ENCODE measurements at places on chromosomes 7 and 10.

DNA sequence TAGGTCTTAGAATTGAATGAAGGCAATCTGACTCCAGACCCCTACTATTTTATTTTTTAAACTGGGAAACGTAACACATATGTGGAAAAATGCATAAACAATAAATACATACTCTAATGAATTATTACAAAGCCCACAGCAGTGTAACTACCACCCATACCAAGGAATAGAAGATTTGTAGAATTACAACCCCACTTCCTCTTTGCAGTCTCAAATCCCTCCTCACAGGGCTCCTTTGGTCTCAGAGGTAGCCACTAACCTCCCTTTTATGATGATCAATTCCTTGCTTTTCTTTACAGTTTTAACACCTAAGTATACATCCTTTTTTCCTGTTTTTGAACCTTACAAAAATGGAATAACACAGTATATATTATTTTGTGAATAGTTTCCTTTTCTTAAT is 6.7 kb upstream of the CCDC126 start:
- DNase-seq = no peak

DNA sequence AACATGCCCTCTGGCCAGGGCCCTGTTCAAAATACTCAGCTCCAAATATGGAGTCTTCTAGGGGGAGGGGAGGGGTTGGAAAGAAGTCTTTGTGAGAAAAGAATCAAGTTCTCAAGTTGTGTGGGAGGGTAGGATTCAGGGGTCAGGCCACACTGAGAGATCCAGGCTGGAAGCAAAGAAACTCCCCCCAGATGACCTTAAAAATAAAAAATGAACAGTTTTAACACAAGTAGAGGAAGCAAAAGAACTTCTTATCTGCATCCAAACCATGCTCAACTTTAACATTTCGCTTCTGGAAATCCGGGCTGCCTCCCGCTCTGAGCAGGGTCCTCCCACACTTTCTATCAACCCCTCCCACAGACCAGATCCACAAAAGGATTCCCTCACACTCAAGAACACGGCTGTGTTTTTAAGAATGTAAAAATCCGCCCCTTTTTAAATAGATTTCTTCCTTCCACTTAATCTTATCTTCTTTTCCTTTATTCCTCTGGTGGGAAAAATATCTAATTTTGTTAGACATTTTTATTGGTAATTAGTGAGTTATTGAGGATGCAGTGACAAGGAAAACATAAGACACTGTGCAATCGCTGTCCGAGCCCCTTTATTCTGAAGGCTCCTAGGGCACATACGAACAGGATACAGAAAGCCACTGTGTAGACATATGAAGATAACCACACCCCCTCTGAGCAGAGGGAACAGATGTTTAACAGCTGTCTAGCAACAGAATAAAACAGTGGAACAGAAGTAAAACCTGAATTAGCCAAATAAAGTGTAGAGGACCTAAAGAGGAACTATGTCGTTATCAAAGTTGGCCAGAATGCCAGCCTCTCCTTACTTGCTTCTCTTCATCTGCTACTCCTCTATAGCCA is 43.8 kb downstream of the CYTH3 start:
- no peak for DNase-seq

- DNase-seq = no peak
These were observed 762 bp downstream of the PON1 start for GRCh38 chr7:95323410-95324129.

DNA sequence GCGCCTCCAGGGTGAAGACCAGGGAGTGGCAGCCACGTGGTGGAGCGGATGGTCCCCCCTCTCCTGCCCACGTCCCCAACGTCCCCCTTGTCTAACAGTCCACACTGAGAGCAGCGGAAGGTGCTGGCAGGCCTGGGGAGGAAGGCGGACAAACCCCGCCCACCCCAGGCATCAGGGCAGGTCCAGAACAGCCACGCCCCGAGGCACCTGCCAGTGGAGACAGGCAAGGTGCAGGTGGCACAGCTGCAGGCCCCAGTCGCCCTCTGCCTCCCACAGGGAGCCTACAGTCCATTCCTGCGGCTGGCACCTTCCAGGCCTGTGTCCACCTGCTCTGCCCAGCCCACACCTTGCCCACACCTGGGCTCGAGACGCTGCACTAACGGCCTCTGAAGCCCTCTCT is 24.9 kb downstream of the CYP2W1 start:
- no peak for DNase-seq

DNA sequence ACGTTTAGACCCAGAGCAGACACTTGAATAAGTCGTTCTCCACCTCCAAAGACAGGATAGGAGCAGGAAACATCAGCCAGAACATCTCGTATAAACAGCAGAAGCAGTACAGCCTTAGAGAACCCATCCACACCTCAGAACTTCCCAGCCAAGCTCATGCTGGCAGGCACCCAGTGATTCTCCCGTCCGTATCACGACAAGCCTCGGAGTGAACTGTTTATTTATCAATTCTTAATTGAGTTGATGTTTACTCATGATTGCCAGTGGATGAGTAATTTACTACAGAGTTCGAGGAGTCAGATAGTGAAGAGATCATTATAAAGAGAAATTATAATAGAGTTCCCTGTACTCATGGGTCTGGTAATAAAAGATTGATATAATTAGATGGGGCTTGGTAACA is 811.5 kb downstream of the LRMDA start:
- DNase-seq = no peak

DNA sequence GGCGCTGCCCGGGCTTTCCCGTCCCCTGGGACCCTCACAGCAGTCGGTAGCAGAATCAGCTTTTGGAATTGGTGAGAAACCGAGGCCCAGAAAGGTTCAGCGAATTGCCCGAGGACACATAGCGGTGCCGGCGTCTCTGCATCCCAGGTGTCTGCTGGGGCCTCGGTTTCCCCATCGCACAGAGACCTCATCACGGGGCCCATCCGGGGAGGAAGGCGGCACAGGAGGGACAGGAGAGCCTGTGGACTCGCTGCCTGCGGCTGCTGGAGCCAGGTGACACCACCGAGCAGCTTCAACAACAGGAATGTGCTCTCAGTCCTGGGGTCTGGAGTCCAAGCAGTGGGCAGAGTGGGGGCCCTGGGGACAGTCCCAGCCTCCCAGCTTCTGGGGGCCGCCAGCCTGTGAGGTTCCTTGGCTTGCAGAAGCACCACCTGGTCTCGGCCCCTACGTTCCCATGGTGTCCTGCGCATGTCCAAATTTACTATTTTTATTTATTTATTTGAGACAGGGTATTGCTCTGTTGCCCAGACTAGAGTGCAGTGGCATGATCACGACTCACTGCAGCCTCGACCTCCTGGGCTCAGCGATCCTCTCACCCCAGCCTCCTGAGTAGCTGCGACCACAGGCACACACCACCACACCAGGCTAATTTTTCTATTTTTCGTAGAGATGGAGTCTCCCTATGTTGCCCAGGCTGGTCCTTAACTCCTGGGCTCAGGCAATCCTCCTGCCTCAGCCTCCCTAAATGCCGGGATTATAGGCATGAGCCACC is 539 bp upstream of the COX19 start:
- DNase-seq = no peak

DNA sequence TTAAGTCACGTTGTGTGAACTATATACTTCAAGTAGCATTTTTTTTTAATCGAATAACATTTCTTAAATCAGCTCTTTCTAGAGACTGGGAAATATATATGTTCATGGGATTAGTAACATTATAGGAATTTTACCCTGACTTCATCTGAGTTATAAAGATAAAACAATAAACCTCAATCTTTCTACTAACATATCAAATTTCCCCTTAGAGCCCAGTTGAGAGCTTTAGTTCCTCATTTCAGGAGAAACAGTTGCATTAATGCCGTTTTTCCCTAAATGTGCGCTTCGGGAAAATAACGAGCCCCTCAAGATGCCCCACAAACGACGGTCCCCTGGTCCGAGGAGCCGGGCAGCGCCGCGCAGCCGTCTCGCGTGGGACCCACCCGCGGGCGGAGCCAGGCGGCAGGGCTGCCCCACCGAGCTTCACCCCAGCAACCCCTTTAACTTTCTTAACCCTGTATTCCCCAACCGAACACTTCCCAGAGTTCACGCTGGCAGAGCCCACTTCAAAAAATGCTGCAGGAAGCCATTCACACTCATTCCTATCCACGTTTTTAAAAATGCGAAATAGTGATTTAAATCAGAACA is 152.5 kb upstream of the YAE1 start:
- DNase-seq = no peak

GRCh38 chr7:39946693-39947092 is 3.4 kb upstream of the CDK13 start:
- no peak for DNase-seq

- no peak for DNase-seq
These were observed 199.2 kb downstream of the TFEC start for GRCh38 chr7:115831371-115831770.

DNA sequence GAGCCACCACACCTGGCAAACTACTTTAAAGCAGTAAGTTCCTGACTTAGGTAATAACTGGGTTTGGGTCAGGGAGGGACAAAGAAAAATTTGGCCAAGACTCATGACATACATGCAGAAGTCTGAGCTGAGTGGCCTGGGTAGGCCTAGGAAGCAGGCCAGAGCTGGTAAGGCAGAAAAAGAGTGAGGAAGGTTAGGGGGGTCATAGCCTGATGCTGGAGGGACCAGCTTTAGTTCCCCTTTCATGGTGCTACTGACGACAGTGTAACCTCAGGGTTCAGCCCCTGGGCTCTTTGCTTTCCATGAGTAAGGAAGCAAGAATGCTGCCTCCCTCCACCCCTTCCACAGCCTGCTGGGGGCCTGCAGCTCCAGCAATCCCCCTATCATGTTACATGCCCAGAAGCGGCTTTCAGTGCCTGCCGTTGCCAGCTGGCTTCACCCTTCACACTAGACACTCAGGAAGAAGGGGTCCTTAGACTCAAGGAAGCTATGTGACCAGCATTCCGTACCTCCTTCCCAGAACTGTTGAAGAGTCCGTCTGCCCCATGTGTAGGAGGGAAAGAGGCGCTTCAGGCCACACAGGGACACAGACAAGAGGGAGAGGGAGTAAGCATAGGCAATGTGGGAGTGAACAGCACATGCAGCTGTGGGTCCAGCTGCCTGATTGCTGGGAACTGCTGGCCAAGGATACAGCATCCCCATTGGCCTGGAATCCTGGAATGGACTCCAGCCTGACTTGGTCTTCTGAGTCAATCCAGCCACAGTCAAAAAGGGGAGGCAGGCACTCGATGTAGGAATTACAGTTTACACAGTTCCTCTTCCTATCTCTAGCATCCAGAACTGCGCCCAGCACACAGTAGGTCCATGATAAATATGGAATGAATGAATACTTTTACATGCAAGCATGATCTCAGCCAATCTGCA is 4.1 kb upstream of the PLAU start:
- no peak for DNase-seq

DNA sequence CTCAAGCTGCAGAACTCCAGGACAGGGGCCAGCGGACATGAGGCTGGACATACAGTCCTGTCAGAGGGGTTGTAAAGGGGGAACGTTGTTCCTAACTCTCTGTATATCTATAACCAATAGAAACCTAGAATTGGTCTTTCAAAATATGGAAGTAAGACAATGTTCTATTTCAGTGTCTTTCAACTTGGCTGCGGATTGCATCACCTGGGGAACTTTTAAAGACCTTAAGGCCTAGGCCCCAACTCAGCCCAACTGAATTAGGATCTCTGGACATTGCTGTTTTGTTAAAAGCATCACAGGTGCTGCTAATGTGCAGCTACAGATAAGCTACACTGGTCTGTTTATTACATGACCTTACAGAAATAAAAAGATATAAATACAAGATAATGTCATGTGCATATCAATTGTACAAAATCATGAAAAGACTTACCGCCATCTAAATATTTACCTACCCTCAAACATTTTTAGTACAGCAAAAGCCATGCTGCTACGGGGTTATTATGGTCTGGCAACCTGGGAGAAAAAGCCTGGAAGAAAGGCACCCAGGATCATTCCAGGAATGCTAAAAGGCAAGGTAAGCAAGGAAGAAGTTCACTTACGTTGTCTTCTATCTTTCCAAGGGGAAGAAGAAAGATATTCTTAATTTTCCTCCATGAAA is 169.1 kb downstream of the RAPGEF5 start:
- DNase-seq = no peak

DNA sequence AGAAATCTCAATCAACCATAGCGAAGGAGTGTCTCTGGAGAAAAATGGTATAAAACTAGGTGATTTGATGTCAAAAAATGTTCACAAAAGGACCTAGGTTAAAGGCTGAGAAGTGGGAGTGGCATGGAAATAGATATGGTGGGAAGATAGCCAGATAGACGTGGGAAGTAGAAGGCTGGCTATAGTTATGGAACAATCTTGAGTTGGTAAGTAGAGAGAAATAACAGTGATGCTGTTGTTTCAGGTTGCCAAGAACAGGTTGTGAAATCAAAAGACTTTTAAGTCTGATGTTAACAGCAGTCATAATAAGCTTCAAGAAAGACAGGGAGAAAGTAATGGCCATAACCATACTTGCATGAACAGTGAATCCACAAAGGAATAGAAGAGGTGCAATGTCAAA is 106.1 kb upstream of the RSU1 start:
- DNase-seq = no peak

DNA sequence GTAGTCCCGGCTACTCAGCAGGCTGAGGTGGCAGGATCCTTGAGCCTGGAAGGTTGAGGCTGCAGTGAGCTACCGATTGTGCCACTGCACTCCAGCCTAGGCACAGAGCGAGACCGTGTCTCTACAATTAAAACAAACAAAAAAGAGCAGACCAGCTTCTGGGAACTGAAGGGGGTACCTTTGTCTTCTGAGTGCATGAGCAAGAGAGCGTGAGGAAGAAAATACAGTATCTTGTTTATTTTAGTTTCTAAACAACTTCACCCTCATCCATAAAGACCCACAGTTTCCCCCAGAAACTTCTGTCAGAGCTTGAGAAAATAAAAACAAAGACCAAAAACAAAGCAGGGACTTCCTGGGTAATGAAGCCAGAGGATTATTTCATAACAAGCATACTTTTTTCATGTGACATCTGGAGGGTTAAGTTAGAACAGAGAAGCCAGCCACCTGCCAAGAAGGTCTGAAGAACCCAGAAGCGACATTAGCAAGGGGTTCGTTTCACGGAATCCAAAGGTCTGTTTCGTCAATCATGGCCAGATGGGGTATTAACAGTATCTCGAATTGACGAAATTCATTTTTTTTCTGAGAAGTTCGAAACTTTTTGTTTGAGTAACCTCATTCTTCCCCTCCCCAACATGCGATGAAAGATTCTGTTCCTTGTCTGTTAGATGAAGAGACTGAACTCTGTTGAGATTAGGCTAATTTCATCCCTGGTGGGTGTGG is 10.2 kb upstream of the IL2RA start:
- DNase-seq = peak; percentile 59

DNA sequence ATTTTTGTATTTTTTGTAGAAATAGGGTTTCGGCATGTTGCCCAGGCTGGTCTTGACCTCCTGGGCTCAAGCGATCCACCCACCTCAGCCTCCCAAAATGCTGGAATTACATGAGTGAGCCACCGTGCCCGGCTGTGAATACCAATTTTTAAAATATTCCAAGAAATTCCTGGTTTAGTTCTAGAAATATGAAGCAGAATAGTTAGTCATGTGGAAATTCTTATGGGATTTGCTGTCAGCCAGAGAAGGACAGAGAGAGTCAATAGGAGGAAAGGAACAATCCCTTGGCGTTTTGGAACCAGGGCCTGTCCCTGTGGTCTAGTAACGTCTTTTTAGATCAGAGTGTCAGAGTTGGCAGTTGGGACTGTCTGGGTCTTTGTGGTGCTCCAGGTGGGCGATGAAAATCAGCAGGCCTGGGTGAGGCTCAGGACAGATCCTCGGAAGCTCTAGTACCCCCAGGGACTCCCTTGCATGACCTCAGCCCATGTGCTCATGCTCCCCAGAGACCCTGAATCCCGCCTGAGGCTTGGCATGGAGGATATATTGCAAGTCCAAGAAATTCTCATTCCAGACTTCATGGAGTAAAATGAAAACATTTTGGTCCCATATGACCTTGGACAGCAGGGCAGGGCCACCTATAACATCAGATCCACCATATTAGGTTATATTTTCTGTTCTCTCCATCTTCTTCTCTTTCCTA is 7.8 kb downstream of the NODAL start:
- no peak for DNase-seq
